ENCODE measurements at places on chromosomes 13 and 19.

GRCh38 chr13:114008964-114009589 lies 35.2 kb upstream of the C13orf46 start:
- DNase-seq = no peak

DNA sequence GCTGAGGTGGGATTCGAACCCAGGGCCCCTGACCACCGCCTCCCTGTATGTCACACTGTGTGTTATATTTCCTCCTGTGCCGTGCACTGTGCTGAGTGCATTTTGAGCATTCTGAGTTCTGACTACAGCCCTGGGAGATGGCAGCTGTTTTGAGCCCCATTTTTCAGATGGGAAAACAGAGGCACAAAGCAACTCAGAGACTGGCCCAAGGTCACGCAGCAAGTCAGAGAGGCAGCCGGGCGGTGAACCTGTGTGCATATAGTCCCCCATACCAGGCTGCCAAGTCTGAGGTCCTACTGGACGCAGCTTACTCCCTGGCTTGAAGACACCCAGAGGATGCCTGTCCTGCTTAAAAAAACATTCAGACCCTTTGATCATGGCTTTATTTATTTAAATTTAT lies 17.7 kb downstream of the MYH14 start:
- no peak for DNase-seq

GRCh38 chr19:40233811-40234389 lies 7.4 kb upstream of the CCNP start:
- DNase-seq = no peak

GRCh38 chr13:71714802-71715375 lies 152.1 kb downstream of the DACH1 start:
- DNase-seq = no peak

DNA sequence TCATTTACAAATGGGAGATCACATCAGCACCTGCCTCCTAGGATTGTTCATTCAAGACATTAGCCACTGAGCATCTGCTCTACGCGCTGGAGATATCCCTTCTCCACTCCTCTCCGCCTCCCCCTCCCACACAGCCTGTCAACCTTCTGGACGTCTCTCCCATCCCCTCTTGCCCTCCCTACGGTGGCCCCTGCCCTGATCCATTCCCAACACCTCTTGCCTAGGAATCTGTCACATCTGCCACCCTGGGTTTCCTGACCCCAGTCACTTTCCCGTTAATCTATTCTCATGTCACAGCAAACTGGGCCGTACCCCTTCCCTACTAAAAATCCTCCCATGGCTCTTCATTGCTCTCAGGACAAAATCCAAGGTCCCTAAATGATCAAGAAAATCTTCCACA lies 10.3 kb downstream of the DYRK1B start:
- no peak for DNase-seq

- DNase-seq = no peak
Measured at GRCh38 chr13:59766236-59766635, 397.5 kb downstream of the DIAPH3 start.

GRCh38 chr13:71864986-71865873 lies 1.8 kb downstream of the DACH1 start:
- no peak for DNase-seq

DNA sequence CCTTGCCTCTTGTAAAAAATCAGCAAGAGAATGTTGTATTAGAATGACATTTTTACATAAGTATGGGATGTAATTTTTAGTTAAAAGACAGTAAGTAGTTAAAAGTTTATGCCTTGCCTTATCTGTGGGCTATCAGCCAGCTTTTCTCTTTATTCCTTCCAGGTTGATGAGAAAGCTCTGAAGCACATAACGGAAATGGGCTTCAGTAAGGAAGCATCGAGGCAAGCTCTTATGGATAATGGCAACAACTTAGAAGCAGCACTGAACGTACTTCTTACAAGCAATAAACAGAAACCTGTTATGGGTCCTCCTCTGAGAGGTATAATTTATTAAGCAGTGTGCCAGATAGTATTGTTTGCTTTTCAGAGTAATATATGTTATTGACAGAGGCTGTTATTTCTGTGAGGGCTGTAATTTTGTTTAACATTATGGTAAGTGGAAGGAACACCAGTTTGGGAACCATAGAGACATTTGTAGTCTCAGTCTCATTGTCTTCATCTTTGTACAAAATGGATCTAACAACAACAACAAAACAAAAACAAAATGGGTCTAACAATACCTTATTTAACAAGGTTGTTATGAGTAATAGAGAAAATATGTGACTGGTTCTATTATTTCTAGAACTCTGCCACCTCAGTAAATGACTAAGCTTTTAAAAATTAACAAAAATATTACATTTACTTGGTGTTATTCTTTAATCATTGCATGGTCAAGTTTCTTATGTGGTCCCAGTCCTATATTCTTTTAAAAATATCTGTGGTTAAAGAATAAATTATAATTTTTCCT lies 112.8 kb downstream of the TDRD3 start:
- no peak for DNase-seq

GRCh38 chr19:56874530-56874929 lies 34.0 kb upstream of the PEG3 start:
- no peak for DNase-seq

GRCh38 chr13:77563111-77563510 lies 27.6 kb downstream of the SCEL start:
- no peak for DNase-seq
